AG04449 (cell line): ENCODE measurements at places on chromosomes 3 and 15.
A peak's percentile ranks its signal among the peaks of the same experiment; 100 is the strongest.

GRCh38 chr3:160616716-160617115 lies 51.3 kb upstream of the KPNA4 start:
- DNase-seq: peak; percentile 21

GRCh38 chr3:188752850-188753249 lies 418.9 kb upstream of the TPRG1 start:
- no peak for DNase-seq

- no peak for DNase-seq
These were observed 62.2 kb downstream of the VGLL4 start for GRCh38 chr3:11581237-11582190.

- DNase-seq: no peak
These were observed 208.3 kb downstream of the NTRK3 start for GRCh38 chr15:88048237-88048636.

DNA sequence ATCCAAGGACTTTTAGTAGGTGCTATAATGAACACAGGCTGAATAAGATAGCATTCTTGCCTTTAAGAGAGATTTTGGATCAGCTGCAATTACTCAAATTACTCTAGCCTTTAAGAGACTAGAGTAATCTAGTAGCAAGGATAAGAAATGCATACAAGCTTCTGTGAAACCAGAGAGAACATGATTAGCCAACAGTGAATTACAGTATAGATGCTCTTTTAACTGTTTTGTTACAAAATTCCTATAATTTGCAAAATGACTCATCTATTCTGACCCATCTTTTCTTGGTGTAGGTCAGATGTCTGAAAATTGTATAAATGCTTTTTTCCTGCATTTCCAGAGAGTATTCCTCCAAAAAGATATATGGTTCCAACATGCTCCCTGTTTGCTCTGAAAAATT lies 66.9 kb downstream of the CEP63 start:
- no peak for DNase-seq

GRCh38 chr3:46300461-46300789 lies 53.5 kb upstream of the CCR2 start:
- no peak for DNase-seq
